ENCODE measurements at places on chromosomes 2 and 18.

GRCh38 chr2:18849841-18850578, 260.6 kb upstream of the NT5C1B start:
- no peak for DNase-seq

GRCh38 chr2:231942180-231942579, 16.0 kb upstream of the NPPC start:
- DNase-seq: no peak

DNA sequence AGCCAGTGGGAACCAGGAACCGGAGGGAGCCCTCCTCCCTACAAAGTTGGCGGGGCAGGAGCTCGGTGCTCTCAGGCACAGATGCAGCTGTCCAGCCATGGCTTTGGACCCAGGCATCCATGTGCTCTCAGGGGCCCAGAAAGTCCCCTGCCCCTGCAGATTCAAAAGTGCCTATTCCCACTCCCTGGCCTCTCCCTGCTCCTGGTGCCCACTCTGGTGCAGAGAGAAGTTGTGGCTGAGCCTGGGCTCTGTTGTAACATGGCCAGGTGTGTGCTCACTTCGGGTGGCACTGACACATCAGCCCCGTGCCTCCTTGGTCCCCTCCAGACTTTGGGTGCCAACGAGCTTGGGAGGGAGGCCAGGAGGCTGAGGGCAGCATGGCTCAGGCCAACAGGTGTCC, 315.8 kb upstream of the KYNU start:
- no peak for DNase-seq

DNA sequence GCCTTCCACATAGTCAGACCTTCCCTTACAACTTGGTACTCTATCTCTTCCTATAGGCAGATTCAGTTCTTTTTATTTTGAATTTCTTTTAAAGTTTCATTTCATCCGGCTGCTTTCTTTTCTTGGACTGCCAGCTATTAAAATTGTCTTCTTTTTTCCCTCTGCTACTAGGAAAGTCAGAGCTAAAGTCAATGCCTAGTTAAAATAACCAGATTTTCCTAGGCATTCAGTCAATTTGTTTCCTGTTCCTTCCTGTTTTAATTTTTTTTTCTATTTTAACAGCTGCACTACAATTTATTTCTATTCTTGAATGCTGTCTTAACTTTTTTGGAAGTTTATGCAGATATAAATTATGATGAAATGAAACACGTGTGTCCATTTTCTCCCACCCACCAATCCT, 84.8 kb downstream of the EVA1A start:
- DNase-seq: no peak

DNA sequence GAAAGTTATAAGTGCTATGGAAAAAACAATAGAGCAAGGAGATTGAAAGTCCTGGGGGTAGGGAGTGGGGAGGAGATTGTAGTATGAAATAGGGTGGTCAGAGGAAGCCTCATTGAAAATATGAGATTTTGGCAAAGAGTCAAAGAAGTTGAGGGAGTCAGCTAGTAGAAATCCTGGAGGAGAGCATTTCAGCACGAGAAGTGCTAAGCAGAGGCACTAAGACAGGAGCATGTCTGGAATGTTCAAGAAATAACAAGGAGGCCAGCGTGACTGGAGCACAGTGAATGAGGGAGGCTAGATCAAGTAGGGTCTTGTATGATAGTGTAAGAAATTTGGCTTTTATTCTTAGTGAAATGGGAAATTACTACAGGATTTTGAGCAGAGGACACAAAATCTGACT, 2.1 kb upstream of the TSPYL6 start:
- DNase-seq: no peak

GRCh38 chr2:229273006-229273722, 2.1 kb upstream of the PID1 start:
- no peak for DNase-seq

DNA sequence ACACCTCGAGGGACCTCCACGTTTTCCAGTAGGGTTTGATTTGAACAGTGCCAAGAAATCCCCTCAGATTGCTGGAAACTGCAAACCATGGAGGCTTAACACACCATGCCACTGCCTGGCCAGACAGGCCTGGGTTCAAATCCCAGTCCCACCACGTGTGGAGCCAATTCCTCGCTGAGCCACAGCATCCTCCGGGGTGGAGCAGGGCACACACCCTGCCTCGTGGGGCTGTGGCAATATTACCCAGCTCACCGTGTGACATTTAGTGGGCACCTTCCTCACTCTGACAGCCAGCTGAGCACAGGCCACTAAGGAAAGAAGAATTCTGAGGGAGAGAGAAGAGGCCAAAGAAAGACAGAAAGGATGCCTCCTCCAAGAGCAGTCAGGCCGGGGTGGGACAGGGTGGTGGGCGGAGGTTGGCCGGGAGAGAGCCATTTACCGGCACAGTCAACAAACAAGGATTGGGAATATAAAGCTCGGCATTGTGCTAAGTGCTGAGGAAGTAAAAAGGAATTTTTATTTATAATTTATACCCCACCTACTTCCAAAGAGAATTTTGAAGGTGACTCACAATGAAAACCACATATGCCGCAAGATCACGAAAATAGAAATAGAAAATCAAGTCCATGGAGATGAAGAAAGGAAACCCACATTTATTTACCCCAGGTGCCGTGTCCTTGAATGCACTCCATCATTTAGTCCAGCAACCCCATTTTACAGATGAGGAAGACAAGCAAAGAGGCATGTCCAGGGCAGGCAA, 111.5 kb downstream of the MCFD2 start:
- DNase-seq: peak; percentile 13

- DNase-seq: no peak
Measured at GRCh38 chr18:79403723-79404566, 8.2 kb downstream of the NFATC1 start.

GRCh38 chr2:204533629-204534370, 11.5 kb upstream of the PARD3B start:
- DNase-seq: no peak

- DNase-seq: no peak
Measured at GRCh38 chr2:111685342-111685741, 198.7 kb downstream of the ANAPC1 start.

DNA sequence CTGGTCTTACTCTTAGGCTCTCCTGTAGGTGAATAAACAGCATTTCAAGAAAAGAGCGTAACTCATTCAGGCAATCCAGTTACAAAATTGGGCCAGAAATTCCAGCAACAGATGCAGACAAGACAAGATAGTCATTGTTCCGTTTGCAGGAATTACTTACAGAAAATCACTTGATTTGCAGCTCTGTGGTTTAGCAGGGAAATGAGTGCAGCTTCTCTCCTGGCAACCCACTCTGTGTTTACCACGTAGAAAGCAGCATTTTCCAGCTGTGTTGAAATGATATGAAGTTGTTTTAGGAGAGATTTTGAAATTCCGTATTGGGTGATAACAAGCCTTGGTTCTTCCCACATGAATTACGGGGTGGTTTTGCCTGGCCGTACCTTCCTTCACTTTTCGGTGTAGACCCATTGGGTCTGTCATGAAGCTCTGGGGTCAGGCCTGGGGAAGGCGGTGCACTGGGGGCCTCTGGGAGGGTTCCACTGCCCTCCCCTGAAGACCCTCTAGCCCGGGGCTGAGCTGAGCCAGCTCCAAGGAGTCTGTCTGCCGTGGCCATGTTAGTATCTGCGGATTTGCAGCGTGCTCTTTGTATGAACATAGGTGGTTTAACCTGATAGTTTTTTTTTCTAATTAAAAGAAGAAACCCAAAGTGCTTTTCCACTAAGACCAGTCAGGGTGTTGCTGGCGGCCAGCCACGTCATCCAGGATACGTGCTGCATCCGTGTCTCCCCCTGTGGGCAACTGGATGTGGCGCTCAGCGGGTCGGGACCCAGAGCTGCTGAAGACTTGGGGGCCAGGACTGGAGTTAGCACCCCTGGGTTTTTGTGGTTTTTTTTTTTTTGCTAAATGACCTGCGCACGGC, 58.9 kb upstream of the KCNG2 start:
- no peak for DNase-seq

GRCh38 chr18:50468807-50469206, 91.1 kb upstream of the MAPK4 start:
- DNase-seq: no peak

- DNase-seq: peak; percentile 93
Measured at GRCh38 chr2:37083873-37084794, at the start of the genes GPATCH11 and HEATR5B. Gene GPATCH11, plus strand, starts transcription at chr2:37084518. Its CDS starts 3,864 bp downstream, at chr2:37088382. Gene HEATR5B, minus strand, starts transcription at chr2:37084372. Its CDS starts 958 bp downstream, at chr2:37083414.

GRCh38 chr2:105090091-105090490, 52.2 kb downstream of the MRPS9 start:
- DNase-seq: no peak

GRCh38 chr2:41496908-41497307, 550.9 kb upstream of the PKDCC start:
- DNase-seq: no peak

DNA sequence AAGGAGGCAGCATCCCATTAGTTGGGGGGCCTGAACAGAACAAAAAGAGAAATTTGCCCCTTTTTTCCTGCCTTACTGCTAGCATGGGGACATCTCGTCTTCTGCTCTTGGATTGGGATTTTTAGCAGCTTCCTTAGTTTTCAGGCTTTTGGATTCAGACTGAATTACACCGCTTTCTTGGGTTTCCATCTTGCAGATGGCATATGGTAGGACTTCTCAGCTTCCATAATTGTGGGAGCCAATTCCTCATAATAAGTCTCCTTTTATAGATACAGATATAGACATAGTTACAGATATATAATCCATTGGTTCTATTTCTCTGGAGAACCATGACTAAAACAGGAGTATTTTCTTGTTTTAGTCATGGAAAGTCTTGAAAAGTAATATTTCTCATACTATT, 5.2 kb upstream of the RAPGEF4 start:
- DNase-seq: no peak

GRCh38 chr2:28358668-28359201, 33.9 kb upstream of the FOSL2 start:
- DNase-seq: no peak

- DNase-seq: no peak
Measured at GRCh38 chr2:60306267-60306861, 247.1 kb downstream of the BCL11A start.

- no peak for DNase-seq
Measured at GRCh38 chr2:129861666-129862288, 117.7 kb upstream of the RAB6C start.

GRCh38 chr18:1014509-1014908, 109.8 kb downstream of the ADCYAP1 start:
- DNase-seq: no peak

DNA sequence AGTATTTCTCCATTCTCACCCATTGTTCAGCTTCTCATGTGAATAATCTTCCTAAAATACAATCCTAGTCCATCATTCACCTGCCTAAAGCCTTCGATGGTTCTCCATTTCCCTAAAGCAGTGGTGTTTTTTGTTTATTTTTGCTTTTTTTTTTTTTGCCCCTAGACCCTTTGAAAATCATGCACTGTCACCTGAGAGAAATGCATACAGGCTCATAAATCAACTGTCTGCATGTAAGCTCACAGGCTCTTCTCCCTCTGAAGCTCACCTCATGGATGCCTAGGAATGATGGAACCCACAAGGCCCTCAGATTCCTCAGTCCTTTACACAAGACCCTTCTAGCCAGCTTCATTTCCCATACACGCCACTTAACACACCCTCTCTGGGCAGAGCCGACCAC, 31.5 kb downstream of the B4GALT6 start:
- DNase-seq: no peak

DNA sequence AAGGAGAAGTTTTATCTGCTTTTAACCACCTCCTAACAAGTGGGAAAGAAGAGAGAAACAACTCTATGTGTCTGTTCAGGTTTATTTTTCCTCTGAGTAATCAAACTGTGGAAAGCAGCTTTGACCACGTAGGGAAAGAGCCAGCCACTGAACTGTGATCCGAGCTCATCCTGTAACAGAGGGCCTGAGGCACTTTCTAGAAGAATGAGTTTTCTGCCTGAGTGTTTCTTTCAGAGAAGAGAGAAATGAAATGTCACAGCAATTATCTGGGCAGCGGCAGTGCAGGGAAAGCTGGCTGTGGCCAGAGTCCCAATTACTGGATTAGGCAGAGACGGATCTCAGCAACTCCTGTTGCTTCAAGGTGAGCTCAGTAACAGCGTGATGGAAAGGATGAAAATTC, 151.9 kb downstream of the CD226 start:
- no peak for DNase-seq

GRCh38 chr2:170505631-170506275, 209.4 kb upstream of the SP5 start:
- peak; percentile 29 for DNase-seq

DNA sequence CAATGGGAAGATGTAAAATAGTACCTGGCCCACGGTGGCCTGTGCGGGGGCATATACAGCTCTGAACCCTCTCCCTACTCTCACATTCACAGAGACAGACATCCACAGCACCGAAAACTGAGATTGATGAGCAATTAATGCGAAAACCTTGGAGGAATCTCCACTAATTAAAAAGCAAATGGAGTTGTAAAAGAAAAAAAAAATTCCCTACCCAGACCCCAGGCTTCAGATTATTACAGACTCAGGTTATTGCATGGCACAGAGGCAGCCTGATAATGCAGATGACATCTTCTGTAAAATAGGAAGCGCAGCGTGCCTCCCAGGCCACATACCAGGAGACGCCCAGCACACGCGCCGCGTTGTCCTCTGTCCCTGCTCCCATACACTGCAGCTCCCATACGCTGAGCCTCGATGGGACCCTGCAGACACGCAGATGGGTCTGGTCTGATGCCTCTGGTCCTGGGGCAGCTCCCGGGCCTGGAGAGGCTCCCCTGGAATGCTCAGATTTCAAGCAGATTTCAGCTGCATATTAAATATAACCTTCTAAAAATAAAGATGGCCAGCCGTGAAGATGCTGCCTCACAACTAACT, 496.1 kb upstream of the MYT1L start:
- DNase-seq: no peak

- no peak for DNase-seq
Measured at GRCh38 chr2:229419158-229419557, 148.1 kb upstream of the PID1 start.

All from activated CD8-positive, alpha-beta T cell treated with anti-CD3 and anti-CD28 coated beads, Interleukin-2, amount 10 ng/mL, durations not matched to agents 7 days and 5 days (primary cell).